ENCODE measurements at places on chromosomes 16 and 17.

GRCh38 chr17:68843522-68843921, 111.7 kb downstream of the ABCA8 start:
- DNase-seq, result no peak

DNA sequence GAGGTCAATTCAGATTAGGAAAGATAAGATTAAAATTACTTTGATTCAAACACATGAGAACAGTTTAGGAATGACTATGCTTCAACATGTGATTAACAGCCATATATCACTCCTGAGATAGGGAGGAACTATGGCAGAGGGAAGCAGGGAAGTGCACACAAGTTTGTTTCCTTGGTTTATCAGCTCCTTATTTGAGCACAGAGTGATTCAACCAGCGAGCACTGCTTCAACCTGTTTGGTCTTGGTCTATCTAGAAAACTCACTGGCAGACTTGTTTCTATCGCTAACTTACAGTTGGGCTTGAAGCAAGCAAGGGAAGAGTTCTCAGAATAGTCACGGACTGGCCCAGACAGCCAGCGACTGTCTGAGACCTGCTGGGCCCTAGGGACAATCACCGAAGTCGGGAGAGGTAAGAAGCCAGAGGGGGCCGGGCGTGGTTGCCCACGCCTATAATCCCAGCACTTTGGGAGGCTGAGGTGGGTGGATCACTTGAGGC, 23.5 kb downstream of the TUBG1 start:
- no peak for DNase-seq

GRCh38 chr16:1776991-1777374, 4.0 kb upstream of the MRPS34 start:
- no peak for DNase-seq

DNA sequence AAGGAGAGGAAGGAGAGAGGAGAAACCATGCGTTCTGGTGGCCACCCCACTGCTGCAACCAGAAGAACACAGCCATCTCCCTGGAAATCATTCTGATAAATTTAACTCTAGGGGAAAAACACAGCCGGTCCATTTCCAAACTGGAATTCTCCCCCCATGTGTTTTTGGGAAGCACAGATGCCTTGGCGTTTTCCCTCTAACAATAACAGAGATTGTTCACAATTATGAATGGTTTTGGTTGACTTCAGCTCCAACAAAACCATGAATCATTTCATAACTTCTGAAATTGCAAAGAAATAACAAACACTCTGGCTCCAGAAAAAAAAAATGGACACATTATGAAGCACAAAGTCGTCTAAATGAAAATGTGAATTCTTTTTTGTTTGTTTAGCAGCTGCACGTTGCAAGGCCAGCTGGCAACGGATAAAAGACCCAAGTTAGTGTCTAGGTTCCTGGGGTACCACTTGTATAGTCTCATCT, 46.2 kb downstream of the GNAO1 start:
- DNase-seq, result no peak

GRCh38 chr17:78376161-78376560, 2.3 kb upstream of the PGS1 start:
- DNase-seq, result no peak

DNA sequence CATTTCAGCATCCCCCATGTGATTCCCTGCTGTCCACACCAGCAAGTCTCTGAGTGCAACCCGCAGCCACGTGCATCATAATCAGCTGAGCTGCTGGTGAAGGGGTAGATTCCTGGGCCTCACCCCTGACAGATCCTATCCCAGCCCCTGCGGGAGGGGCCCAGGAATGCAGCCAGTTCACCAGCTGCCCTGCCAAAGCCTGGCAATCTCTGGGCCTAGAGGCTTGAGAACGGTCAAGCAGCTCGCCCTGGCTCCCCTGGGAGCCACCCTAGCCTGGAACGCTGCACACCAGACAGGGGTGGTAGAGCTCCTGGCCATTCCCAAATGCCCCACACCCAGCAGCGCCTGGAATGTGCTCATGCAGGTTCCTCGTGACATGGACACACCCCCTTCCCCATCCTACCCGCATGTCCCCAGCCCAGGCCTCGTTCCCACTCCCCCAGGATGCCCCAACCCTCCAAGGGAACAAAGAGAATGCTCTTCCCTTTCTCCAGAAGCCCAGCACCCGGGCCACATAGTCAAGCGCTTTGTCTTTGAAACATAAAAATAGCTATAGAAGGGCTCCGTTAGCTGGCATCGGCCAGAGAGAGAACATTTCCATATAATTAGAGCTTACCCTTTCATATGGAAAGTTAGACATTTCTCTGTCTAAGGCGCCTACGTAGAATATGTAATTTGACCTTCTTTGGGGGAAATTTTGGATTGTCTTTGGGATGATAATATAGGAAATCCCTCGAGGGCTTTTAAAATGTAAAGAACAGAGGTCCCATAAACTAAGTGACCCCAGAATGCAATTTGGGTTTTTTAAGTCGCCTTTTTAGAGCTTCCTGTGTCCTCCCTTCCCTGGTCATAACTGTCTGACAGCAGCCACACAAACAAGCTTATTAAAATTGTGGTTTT, 3.4 kb downstream of the CEP295NL start:
- DNase-seq, result no peak

- DNase-seq, result no peak
These were observed 247.4 kb downstream of the SOX9 start for GRCh38 chr17:72368191-72368590.

- no peak for DNase-seq
These were observed 18.5 kb upstream of the GGA2 start for GRCh38 chr16:23528644-23529310.

DNA sequence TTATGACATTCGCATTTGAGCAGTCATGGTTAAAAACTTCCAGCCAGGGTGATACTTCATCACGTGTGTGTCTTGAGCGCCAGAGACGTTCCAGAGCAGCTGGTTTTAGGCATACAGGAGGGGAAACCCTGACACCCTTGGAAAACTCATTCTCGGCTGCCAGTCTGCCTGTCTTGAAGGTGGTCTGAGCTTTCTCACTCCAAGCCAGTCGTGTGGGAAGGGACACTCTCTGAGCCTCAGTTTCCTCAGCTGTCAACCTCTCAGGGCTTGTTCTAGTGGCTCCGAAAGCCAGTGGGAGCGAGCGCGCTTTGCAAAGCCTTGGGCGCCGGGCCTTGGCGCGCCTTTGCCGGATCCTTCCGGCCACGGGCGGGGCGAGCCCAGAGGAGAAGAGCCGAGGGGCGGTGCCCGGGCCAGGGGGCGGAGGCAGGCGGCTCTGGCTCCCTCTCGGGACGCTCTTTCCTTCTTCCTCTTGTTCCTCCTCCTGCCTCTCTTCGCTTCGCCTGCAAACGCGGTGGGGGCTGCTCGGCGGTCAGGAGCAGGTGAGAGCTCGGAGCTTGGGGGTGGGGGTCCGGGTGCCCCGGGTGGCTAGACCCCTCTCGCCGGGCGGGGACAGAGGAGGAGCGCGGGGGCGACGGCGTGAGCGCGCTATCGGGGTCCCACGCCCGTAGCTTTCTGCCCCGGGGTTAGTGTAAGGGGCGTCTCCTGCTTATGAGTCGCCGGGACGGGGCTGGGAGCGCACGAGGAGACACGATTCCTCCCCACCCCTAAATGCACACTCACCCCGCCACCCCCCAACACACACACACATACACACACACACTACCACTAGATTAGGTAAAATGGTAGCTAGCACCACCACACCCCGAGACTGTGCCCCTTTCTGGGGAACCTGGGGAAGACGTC, at the start of gene LDAF1:
Gene LDAF1, plus strand, starts transcription at position 467 of the 903 bp plus-strand sequence. CDS start 2,509 bp downstream, outside the sequence.
- peak; percentile 54 for DNase-seq

GRCh38 chr16:84988328-84989080, 22.8 kb downstream of the ZDHHC7 start:
- DNase-seq, result no peak

GRCh38 chr17:38424297-38424972, 3.8 kb upstream of the ARHGAP23 start:
- DNase-seq, result no peak

DNA sequence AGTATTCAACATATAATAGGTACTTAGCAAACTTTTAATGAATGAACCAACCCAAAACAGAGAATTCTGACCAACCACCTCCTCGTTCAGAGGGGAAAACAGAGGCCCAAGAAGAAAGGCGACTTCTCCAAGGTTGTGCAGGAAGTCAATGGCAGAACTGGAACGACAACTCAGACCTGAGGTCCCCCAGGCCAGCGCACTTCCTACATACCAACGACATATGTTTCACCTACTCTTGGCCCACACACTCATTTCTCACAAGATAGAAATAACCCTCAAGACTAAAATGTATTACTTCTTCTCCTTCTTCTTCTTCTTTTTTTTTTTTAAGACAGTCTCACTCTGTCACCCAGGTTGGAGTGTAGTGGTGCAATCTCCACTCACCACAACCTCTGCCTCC, 14.4 kb downstream of the CHCT1 start:
- DNase-seq, result no peak

DNA sequence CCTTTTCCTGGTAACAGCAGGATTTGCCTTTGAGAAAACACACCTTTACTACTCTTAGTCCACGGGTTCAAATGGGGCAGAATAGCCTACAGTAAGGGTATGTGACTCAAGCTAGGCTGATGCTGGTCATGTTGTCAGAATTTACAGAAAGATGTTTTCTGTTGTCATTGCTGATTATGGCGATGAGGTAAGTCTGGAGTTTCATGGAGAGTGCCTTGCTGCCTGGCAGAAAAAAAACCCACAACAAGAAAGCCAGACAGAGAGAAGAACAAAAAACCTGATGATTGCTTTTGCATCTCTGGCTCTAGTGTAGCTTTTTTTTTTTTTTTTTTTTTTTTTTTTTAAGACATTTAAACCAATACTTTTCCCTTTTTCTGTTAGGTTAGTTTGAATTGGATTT, 47.9 kb downstream of the SLC6A4 start:
- no peak for DNase-seq

Data from activated naive CD8-positive, alpha-beta T cell treated with anti-CD3 and anti-CD28 coated beads, Interleukin-2, amount 50 U/mL, for 16 hours (primary cell).